Stimulated activated CD4-positive, alpha-beta T cell treated with anti-CD3 and anti-CD28 coated beads, Interleukin-4, amount 100 ng/mL, for 4 hours (primary cell): ENCODE measurements at places on chromosomes 2 and 18.

- DNase-seq: no peak
Measured at GRCh38 chr2:66041902-66042657, 392.8 kb upstream of the MEIS1 start.

GRCh38 chr2:80579756-80580155 is 275.2 kb upstream of the LRRTM1 start:
- no peak for DNase-seq

DNA sequence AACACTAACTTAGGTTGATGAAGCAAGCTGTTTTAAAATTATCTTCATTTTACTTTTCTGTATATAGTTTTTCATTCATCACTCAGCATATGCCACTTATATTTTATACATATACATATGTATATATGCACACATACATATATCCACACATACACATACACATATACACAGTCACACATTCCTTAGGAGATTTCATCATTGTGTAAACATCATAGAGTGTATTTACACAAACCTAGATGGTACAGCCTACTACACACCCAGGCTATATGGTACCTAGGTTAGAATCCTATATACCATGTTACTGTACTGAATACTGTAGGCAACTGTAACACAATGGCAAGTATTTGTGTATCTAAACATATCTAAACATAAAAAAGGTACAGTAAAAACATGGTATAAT is 295.5 kb upstream of the LYPD1 start:
- DNase-seq: no peak

GRCh38 chr2:95056461-95057459 is 31.3 kb downstream of the MAL start:
- DNase-seq: no peak

DNA sequence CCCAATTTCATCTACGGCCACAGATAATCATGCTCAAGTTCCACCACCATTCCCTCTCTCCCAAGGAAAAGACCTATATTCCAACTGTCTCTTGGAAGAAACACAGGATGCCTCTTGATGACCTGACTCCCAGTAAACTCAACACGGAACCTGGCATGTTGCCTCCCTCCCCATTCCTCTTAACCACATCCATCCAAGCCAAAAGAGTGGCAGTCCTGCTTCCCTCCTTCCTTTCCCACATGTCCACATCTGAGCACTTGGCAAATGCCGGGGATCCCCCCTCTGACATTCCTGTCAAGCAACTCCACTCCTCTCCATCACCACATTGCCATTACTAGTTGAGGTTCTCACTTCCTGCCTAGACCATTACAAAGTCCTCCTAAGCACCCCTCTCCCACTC is 49.4 kb downstream of the PID1 start:
- DNase-seq: no peak

GRCh38 chr18:22643731-22644130 is 226.0 kb upstream of the CTAGE1 start:
- no peak for DNase-seq

DNA sequence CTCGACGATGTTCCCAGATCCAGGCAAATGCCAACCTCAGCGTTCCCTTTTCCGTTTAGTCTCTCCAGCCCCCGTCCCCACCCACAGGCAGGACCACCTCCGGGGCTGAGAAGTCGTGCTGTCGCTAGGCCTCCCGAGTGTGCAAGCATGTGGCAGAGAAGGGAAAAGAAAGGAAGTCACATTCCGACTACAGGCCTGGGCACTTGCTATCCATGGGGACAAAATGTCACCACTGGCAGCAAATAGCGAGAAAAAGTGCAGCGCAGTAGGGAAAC is 420 bp downstream of the PIGN start:
- no peak for DNase-seq

- no peak for DNase-seq
Measured at GRCh38 chr18:56210520-56210919, 427.9 kb downstream of the TXNL1 start.
